ENCODE measurements at places on chromosomes 5 and 9. TPM values are rescaled to one million over a fixed set of nuclear protein-coding genes. Genes with fewer than 3 reads are reported as not detected.

The TMEM215 gene
- total RNA-seq, result 52.2 TPM

The RASGEF1C gene
- 6.5 TPM for total RNA-seq

The NXNL2 gene
- 2.4 TPM for total RNA-seq

The CDX1 gene
- not detected for total RNA-seq

The CDH10 gene
- total RNA-seq, result 7.0 TPM

The IFNA13 gene
- not detected for total RNA-seq

The FNBP1 gene
- total RNA-seq, result 62.3 TPM

The SLC35A4 gene
- total RNA-seq, result 12.8 TPM

The HTR1A gene
- not detected for total RNA-seq

The MEIKIN gene
- total RNA-seq, result 0.55 TPM

The ACOT12 gene
- not detected for total RNA-seq

The INSL6 gene
- not detected for total RNA-seq

The RALGDS gene
- 72.9 TPM for total RNA-seq

The GRIN1 gene
- total RNA-seq, result 12.7 TPM

The SH3TC2 gene
- 19.6 TPM for total RNA-seq

The IL17B gene
- 7.1 TPM for total RNA-seq

The DIPK1B gene
- total RNA-seq, result 26.2 TPM

The NR2F1 gene
- 82.4 TPM for total RNA-seq

The UGT3A1 gene
- total RNA-seq, result 1.4 TPM

The TOR1A gene
- 33.4 TPM for total RNA-seq

The CBY3 gene
- not detected for total RNA-seq

The CYSRT1 gene
- total RNA-seq, result 0.60 TPM

The RNF180 gene
- total RNA-seq, result 43.2 TPM

The RBM22 gene
- total RNA-seq, result 51.5 TPM

The TSSK1B gene
- total RNA-seq, result 0.38 TPM

The PCDHGC4 gene
- 25.1 TPM for total RNA-seq

The PKD2L2 gene
- not detected for total RNA-seq

The PRR16 gene
- 5.5 TPM for total RNA-seq

The SMIM15 gene
- total RNA-seq, result 44.6 TPM

Data from camera-type eye (tissue), 1 donor.